Left renal cortex interstitium (tissue), 4 donors: ENCODE measurements at places on chromosomes 13 and 19. TPM values are rescaled to one million over a fixed set of nuclear protein-coding genes. Genes with fewer than 3 reads are reported as not detected.

DNA sequence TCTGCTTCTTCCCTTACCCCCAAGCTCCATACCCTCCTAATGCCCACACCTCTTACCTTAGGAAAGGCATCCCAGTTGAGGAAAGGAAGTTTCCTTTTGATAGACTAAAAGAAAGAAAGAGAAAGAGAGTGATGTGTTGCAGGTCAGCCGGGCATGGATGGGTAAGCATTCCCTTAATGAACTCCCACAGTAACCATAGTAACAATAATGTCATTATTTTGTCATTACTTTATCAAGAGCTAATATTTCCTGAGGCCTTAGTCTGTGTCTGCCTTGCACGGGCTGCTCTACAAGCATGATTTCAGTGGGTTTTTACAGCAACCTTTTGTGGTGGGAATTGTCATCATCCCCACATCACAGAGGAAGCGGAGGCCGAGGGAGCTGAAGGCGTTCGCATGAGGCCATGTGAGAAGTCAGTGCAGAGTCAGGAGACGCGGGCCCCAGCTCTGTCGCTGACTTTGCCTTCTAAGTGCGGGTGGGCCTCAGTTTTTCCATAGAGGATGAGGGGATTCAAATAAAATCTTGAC is 2.5 kb downstream of the KRTDAP start:
- DNase-seq, result no peak

GRCh38 chr19:17985037-17985818 is 18.3 kb downstream of the KCNN1 start:
- no peak for DNase-seq

DNA sequence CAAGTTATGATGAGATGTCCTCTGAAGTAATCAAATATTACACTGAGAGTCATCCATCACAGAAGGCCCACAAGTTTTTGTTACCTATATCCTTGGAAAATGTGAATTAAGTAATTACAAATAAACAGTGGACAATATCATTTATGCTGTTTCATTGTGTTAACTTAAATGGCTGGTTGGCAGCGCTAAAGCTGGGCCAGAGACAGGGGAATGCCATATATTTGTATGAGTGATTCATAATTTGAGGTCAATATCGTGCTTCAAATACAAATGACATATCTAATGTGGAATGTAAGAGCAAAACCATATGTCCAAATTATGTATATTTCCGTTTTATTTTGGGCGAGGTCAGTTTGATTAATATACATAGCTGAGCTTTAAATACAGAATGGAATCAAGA is 1556.2 kb downstream of the SLITRK5 start:
- DNase-seq, result no peak

DNA sequence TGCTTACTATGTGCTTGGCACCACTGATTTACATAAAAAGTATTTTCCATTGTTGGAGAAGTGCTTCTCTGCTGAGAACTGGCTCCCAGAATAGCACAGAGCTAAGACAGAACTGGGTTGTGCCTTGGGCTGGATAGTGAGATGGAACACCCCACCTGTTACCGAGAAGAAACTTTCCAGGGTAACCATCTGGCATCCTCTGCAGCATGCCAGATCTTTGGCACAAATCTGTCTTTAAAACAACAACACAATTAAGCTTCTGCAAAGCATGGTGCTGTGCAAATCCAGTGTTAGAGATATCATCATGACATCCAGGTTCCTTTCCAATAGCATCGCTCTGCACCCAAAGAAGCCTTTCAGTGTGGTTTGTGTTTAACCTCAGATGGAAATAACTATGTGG is 202.5 kb upstream of the RFC3 start:
- DNase-seq, result no peak

- no peak for DNase-seq
Measured at GRCh38 chr13:46536341-46536740, 16.6 kb upstream of the LRCH1 start.

- DNase-seq, result no peak
Measured at GRCh38 chr19:34793565-34793964, 20.6 kb upstream of the ZNF599 start.

- no peak for DNase-seq
Measured at GRCh38 chr13:23995283-23996073, 98.2 kb upstream of the C1QTNF9B start.

DNA sequence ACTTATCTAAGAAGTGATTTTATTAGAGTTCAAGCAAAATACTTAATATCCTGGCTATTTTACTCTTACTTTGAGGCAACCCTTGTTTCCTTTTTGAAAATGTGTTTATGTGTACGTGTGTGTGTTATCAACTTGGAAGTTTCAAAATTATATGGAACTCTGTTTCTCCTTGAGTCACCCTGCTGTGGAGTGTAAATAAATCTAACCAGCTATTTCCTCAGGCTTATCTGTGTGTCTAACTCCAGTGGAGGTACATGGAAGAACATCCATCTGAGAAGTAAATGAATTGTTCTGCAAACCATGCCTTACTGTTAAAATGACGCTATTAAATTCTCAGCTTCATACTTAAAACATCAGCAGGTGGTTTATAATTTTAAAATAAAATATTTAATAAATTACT is 583.4 kb upstream of the SLITRK5 start:
- no peak for DNase-seq

DNA sequence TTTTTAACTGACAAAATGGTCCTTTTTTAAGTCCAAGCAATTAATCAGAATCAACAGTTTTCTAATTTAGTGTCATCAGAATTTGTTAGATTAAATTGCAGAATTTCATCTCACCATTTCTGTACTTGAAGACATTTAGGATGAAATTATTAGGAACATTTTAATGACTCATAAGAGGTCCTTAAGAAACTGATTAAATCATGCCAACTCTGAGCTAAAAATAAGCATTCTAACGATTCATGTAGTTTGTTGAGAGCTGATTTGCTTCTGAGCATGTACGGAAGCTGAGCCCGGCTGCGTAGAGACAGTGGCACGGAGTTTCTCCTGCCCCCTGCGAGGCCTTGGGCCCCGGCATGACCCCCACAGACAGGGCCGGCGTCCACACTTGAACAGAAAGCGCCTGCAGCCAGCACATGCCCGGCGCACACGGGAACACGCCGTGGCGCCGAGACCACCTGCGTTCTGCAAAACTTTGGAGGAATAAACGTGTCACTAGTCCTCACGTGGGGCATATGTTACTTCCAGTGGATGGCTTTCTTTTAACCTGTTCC is 89.7 kb upstream of the MCF2L start:
- DNase-seq, result no peak

- DNase-seq, result no peak
Measured at GRCh38 chr13:114194853-114195252, 15.8 kb downstream of the CFAP97D2 start.

GRCh38 chr13:30963791-30964190 is 31.3 kb downstream of the TEX26 start:
- peak; percentile 15 for DNase-seq

- DNase-seq, result no peak
Measured at GRCh38 chr13:35512271-35512920, 35.9 kb upstream of the MAB21L1 start.

DNA sequence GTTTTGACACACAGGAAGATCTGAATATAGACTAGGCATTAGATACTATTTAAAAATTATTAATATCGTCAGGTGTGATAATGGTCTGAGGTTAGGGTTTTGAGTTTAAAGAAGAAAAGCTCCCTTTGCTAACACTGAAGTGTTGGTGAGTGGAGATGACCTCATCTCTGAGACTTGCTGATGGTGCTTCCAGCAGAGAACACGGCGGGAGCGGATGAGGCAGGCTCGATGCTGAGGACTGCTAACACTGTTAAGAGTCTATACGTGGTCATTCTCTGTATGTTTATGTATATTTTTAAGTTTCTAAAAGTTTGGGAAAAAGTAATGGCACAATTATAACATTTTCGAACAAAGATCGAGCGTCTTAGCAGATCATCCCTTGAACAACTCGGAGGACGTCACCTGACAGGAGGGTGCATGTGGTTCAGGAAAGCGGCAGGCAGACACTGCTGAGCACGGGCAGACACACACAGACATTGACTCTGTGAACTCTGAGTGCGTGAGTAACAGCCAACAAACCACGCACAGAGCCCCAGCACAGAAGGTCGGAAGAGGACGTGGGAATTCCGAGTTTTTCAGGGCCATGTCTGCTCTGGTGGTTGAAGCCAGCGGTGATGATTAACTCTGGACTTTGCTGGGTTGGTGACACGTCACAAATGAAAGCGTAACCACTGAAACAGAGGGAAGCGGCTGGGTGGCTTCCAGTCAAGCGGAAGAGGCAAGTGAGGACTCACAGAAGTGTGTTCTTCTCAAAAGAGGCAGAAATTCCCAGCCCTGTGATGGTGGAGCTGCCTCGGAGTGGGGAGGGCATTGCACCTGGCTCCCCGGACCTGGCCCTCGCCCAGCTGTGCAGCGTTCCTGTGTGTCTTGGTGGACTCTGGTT is 91.9 kb upstream of the TEX29 start:
- DNase-seq, result no peak

DNA sequence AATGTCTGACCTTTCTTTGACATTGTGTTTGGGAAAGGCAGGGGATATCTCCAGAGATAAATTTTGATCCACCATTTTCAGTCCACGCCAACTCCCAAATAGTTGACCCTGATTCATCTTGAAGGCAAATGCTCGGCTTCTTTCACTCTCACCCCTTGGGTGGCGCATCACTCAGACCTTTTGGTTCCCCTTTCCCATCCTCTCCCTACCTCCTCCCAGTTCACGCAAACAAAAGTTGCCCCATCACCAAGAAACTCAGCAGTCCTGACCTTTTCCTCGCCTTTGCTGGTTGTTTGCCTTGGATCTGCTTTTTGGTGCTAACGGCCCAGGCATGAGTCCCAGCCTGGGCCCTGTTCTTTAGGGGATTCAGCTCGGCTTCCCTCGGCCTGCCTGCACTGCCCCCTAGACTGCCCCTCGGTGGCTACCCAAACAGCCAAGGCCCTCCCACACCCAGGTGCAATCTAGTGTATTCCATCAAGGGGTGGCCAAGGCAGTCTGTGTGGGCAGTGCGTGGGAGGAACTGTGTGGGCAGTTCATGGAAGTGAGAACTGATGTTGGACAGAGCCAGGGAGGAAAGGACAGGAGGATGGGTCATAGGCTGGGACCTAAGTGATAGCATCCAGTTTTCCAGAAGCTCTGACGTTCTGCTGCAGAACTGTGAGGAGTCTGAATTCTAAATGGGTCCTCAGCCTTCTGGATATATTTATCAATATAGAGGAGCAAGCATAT is 255.7 kb downstream of the DLEU7 start:
- DNase-seq, result no peak

GRCh38 chr13:29957320-29957719 is 106.9 kb upstream of the UBL3 start:
- no peak for DNase-seq

GRCh38 chr19:42280815-42281145 is 11.7 kb downstream of the CIC start:
- no peak for DNase-seq

DNA sequence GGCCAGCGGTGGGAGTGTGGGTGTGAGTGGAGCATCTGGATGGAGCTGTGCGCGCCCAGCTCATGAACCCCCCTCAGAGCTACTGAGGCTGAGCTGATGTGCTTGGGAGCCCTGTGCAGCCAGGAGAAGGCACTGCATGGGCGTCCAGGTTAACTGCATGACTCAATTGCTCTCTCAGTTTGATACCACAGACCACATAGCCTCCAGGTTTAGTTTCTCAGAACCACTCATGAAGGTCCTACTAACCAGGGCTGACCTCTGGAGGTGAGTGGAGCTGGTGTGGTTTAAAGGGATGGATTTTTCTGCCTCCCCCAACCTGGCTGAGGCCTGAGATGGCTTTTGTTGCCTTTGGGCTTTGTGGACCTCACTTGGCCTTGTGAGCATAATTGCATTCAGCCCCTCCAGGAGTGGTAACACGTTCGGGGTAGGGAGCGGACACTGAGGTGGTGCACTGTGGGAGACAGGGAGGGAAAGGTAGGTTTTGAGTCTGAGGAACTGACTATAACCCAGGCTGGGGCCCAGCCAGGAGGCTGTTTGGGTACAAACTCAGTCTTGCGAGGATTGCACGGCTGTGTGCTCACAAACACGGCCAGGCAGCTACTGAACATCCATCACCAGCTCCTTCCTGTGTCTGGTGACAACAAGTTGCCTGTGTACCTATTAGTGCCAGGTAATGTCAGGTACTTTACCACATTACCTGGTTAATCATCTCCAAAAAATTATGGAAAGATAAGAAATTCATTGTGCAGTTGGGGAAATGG is 97.5 kb downstream of the RGCC start:
- no peak for DNase-seq

- no peak for DNase-seq
Measured at GRCh38 chr19:1455336-1456120, 5.6 kb downstream of the APC2 start.

DNA sequence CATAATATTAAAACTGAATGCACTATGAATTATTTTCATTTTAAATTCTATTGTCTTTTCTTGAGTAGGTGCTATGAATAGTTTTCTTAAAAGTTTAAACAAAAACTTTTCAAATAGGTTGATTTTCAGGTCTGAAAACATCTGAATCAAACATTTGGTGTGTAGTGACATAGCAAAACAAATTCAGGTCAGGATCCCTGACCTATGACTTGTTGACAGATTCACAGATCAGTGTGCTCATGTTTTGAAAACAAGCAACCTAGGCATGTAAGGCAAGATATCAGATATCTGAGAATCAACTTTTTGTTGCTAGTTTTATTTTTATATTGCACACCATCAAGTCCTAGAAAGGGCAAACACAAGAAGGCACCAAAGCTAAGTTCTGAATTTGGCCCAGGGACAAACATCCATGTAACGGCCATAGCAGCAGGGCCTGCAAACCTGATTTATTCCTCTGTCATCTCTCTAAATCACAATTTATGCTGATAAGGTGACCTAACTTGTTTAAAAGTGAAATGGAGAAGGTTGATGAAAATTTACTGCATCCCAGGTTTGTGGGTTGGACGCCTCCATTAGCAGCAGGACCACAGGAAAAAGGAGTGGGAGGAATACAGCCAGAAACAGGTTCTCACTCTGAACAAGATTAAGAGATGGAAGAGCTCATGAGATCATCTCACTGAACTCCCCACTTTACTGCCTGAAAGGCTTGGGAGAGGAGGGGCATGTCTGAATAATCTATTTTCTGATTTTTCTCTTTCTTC is 337.7 kb downstream of the KCNRG start:
- no peak for DNase-seq

The ZNF610 gene
- polyA plus RNA-seq, result 12.9 TPM

The KLHL1 gene
- 1.1 TPM for polyA plus RNA-seq

The DCT gene
- polyA plus RNA-seq, result 0.18 TPM

The ZIK1 gene
- 18.0 TPM for polyA plus RNA-seq

The RDH8 gene
- 0.27 TPM for polyA plus RNA-seq

The FXYD7 gene
- 0.44 TPM for polyA plus RNA-seq

The SCEL gene
- polyA plus RNA-seq, result not detected

The TNNI3 gene
- 6.6 TPM for polyA plus RNA-seq

The ZNF615 gene
- 18.7 TPM for polyA plus RNA-seq

The TLE2 gene
- polyA plus RNA-seq, result 42.2 TPM

The RUBCNL gene
- polyA plus RNA-seq, result 1.9 TPM
